ENCODE measurements at places on chromosomes 11 and 22. TPM values are rescaled to one million over a fixed set of nuclear protein-coding genes. Genes with fewer than 3 reads are reported as not detected.

UPK2 gene
- total RNA-seq: not detected

DNA sequence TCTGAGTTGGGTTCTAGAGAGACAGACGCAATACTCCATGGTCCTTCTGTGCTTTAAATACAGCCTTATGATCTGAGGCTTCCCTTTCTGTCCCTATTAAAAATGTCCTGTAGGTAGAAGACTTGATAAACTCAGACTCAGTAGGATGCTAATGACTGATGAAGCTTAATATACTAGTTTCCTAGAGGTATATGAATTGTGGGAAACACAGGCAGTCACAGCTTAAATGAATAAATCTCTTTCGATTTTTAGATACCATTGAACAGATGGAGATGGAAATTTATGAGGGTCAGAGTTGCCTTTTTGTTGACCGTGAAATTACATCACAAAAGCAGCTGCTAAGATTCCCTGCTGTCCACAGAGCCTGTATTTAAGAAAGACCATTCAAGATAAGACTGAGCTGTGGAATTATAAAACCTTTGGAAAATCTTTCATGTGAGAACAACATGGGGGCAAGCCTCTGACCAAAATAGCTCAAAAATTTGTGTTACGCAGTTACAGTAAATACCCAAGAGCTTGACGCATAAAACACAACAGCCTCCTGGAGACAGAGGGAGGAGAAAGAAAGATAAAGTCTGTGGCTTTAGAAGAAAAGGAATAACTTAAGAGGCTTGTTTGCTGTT is 172.3 kb downstream of the AASDHPPT start:
- DNase-seq: no peak

DNA sequence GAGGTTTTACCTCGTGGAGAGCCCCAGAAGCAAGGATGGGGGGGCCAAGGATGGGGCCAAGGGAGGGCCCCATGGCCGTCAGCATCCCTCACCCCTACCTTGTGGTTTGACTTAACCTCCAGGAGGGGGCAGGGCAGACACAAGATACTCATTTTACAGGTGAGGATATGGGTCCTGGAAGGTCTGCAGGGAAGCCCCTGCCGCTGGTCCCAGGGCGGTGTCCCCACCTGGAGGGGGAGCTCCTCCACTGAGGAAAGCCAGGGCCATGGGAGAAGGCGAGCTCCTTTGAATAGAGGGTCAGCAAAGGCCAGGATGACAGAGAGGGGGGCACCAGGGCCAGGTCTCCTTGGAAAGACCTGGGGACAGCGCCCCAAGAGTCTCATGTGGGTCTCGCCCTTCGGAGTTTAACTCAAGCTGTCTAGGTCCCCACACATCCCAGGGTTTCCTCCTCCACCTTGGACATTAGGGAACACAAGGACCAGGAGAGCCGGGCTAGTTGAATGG is 5.9 kb upstream of the ADORA2A start:
- DNase-seq: no peak

- peak; percentile 43 for DNase-seq
These were observed 796 bp upstream of the YIF1A start for GRCh38 chr11:66289548-66290329.

B4GALNT4 gene
- total RNA-seq: 22.2 TPM

MOGAT2 gene
- total RNA-seq: not detected

GRCh38 chr11:17479284-17480214 is 2.9 kb upstream of the ABCC8 start:
- DNase-seq: no peak

DNA sequence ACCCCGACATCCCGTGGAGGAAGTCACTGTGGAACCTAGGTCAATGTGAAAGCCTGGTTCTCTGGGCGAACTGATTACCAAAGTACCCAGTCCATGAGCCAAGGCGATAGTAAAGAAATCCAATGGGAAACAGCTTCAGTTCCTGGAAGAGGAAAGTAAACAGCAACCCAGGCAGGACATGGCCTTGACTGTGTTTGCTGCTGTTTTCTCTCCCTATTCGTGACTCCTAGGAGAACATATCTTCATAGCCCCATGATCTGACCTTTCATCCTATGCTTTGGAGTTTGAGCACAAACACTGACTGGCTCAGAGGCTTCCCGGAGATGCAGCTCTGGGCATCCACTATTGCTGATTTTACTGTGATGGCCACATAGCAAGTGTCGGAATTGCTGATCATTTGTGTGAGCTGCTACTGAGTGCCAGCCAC is 45.1 kb downstream of the LRFN4 start:
- no peak for DNase-seq

- no peak for DNase-seq
These were observed 14.5 kb downstream of the PHF21A start for GRCh38 chr11:46106530-46107407.

DNA sequence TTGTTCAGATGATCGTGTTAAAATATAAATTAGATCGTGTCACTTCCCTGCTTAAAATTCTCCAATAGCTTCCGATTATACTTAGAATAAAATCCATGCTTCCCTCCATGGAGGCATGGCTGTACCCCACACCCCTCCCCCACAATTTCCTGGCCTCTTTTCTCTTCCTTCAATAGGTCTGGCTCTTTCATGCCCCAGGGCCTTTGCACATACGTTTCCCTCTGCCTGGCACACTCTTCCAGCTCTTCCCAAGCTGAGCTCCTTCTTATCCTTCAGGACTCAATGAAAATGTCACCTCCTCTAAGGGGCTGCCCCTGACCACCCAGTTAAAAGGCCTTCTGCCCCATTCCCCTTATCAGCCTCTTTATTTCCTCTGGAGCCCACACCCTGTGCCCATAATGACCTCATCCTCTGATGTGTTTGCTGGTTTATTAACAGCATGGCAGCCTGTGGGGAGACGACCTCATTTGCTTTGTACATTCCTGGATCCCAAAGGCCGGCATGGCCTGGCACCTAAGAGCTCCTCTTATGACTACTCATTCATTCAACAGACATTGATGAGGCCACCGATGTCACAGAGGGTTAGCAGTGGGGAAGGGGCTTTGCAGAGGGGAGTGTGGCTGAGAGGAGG is 9.0 kb upstream of the FLRT1 start:
- DNase-seq: no peak

GRCh38 chr11:655036-655726 is 18.1 kb downstream of the DRD4 start:
- no peak for DNase-seq

SLC6A5 gene
- not detected for total RNA-seq

- DNase-seq: no peak
These were observed 2.8 kb upstream of the TAB1 start for GRCh38 chr22:39396797-39397195.

DNA sequence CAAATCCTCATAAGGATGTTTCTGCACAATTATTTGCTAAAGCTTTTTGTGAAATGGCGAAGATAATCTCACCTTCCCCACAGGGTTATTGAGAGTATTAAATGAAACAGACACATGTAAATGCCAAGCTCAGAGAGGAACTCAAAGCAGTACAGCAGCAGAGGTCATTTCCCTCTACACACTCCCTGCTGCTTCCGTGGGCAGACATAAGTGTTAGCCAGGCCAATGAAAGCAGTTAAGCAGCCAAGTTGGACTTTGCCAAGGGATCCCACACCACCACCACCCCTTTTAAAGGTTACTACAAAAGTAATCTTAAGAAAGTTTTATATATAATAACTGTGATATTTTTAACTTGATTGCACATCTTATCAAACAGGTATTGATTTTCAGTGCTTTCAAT is 4.0 kb upstream of the FAM111A start:
- no peak for DNase-seq

DNA sequence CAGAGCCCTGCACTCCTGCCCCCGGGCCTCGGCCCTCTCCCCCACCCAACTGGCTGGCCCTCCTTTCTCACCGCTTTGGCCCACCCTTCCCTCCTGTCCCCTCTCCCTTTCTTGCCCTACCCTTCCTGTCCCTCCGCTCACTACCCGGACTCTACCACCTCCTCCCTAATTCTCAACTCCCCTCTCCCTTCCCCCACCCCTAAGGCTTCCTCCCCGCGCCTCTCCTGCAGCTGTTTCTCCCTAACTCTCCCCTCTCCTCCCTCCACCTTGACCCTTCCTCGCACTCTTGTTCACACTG is 421 bp downstream of the SLC15A3 start:
- peak; percentile 23 for DNase-seq

CD44 gene
- total RNA-seq: 77.5 TPM

Data from tibial nerve (tissue), 4 donors.